ENCODE measurements at places on chromosomes 7 and 10. TPM values are rescaled to one million over a fixed set of nuclear protein-coding genes. Genes with fewer than 3 reads are reported as not detected.
A peak's percentile ranks its signal among the peaks of the same experiment; 100 is the strongest.

The STEAP1B gene
- 0.55 TPM for total RNA-seq

The PTPN20 gene
- total RNA-seq: 8.0 TPM

The DYDC2 gene
- total RNA-seq: 0.87 TPM

The NKX1-2 gene
- total RNA-seq: 0.05 TPM

The VWDE gene
- not detected for total RNA-seq

The OIT3 gene
- not detected for total RNA-seq

GRCh38 chr7:116030651-116031276 lies at the start of gene TFEC:
TSS of gene TFEC (minus strand) at chr7:116030763. CDS start at chr7:115984441, 46,322 bp downstream.
- DNase-seq: no peak

- no peak for DNase-seq
These were observed 110.6 kb downstream of the RNLS start for GRCh38 chr10:88472540-88472939.

DNA sequence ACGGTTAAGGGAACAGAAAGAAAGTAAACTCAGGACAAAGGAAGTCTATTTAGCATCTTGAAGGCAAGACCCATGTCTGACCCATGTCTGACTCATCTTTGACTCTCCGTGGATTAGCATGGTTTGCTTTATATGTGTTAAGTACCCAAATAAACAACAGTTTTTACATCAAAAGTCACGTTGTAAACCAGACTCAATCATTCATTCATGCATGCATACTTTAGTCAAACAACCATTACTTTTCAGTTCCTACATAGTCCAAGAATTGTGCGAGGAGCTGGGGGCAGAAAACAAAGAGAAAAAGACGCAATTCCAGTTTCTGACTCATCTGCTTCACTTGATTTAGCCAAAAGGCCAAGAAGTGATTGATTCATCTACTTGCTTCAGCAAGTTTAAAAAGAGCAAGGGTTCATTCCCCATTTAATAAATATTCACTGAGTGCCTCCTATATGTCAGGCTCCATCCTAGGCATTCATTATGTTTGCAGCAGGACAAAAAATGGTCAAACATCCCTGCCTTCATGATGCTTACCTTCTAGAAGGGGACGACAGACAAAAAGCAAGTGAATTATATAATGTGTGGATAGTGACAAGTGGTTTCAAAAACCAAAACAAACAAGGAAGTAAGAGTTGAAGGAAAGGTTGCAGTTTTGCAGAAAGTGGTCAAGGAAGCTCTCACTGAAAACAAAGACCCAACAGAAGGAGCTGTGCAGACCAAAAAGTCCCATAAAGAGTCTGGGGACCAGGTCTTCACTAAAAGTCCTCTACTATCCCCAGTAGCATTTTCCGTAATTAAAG lies 116.2 kb downstream of the FAM107B start:
- DNase-seq: no peak

DNA sequence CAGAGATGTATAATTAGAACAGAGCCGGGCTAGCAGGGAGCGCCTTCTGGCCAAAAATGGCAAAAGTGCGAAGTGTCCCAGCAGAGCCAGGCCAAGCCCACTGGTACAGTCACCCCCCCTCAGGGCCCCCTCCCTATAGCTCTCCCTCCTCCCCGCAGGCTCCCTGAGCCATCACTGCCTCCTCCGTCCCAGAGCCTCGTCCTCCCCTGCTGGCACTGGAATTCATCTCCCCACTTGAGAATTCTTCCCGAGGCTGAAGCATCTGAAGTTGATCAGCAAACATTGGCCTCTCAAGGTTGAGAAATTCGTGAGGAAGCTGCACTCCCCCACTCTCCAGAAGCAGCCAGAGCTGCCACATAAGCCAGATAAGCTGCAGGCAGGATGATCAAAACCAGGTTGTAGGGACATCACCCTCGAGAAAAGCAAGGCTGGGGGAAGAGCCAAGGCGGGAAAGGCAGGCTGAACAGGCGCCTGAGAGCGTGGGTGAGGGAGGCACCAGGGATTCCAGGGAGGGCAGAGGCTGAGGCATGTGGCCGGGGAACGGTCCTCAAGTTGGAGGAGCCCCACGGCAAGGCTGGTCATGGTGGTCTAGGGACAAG lies 23.4 kb downstream of the CAMK2G start:
- peak; percentile 76 for DNase-seq

GRCh38 chr10:43252166-43252782 lies 14.6 kb downstream of the RASGEF1A start:
- no peak for DNase-seq

GRCh38 chr7:85115006-85115405 lies 71.8 kb downstream of the SEMA3D start:
- no peak for DNase-seq

DNA sequence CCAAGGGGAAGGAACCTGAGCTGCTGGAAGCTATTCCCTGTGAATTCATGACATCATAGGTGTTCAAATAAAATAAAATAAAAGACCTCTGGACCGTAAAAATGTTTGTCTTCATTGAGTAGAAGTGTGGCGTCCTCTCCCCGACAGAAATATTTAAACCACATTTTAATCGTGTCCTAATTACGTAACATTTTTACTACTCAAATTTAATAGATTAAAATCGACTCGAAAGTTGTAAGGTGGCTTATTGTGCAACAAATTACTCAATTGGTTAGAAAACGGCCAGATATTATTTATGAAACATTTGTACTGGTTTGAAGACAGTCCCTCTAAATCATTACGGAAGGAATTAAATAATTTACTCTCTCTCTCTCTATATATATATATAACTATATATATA lies 15.5 kb upstream of the NCAPG2 start:
- DNase-seq: no peak

GRCh38 chr7:8765374-8765773 lies 332.0 kb downstream of the NXPH1 start:
- no peak for DNase-seq

- no peak for DNase-seq
These were observed 18.1 kb downstream of the HGF start for GRCh38 chr7:81751619-81752317.

DNA sequence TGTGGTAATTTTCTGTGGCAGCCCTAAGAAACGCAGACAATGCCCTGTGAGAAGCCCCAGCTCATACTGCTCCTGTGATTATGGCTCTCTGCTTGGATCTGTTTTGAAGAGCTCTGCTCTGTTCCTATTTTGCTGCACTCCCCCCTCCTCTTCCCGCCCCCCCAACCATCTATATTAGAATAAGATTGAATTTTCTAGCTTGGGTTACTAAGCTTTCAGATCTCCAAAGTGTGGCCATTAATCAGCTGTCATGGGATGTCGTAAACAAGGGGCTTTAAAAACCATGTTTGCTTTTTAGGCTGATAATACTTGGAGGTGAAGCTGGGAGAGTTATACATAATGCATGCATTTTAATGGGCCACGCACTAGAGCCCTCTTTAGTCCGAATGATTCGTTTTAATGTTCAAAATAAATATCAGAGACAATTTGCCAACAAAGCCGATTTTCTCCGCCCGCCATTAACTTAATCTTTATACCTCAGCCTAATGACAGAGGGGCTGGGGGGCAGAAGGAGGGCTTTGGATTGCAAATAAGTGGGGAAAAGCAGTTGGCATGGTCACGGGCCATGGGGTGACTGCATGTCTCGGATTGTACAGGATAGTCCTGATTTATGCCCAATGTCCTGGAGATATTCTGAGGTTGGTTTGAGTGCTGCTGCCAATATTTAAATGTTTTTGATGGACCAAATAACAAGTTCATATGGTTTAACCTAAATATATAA lies 165.5 kb downstream of the RPS24 start:
- DNase-seq: no peak

DNA sequence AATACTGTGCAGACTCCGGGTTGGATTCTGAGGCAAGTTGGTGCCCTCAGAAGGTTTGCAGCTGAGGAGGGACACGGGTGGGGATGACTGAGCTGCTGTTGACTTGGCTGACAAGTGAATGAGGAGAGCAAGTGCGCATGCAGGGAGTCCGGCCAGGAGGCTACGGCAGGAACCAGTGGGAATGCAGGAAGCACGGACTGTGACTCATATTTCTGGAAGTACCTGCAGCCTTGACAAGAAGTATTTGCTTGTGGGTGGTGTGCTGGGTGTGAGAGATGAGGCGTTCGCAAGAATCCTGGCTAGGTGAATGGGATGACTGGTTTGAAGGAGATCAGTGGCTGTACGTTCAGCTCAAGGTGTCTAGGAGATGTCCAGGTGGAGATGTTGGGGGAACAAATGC lies 30.8 kb upstream of the FXYD4 start:
- no peak for DNase-seq

DNA sequence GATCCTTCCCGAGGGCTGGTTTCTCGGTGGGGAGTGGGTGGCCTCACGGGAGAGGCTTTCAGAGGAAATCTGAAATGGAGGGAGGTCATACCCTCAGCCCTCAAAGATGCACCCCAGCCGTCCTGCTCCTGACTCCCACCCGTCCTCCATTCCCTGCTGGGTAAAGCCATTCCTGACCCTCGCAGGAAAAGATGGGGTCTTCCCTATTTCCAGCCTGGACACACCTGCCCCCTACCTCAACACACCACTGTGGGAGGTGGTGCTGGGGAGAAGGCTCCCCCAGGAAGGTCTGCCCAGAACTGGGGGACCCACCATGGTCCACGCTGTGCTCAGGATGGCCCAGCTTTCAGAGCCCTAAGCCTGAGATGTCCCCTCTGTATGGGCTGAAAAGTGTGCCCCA lies 86.9 kb downstream of the CHST15 start:
- DNase-seq: no peak

- no peak for DNase-seq
These were observed 33.1 kb downstream of the PRSS2 start for GRCh38 chr7:142803901-142804300.
